ENCODE measurements at places on chromosomes 1 and 21.

- no peak for DNase-seq
Measured at GRCh38 chr1:83098131-83098530, 900.8 kb downstream of the TTLL7 start.

GRCh38 chr1:221869779-221870178, 127.9 kb upstream of the DUSP10 start:
- DNase-seq: no peak

DNA sequence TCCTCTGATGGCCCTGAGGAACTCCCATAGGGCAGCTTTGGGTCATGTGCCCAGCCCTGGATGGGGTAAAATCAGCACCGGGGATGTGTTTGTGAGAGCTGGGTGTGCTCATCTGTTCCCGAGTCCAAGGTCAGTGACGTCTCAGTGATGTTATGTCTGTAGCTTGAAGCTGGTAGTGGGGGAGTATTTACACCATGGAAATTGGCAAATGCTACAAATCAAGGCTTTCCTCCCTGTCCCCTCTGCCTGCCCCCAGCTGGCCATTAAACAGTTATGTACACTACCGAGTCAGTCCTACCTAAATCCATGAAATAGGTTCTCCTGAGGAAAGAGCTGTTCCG, 117.8 kb upstream of the SLC25A33 start:
- no peak for DNase-seq

DNA sequence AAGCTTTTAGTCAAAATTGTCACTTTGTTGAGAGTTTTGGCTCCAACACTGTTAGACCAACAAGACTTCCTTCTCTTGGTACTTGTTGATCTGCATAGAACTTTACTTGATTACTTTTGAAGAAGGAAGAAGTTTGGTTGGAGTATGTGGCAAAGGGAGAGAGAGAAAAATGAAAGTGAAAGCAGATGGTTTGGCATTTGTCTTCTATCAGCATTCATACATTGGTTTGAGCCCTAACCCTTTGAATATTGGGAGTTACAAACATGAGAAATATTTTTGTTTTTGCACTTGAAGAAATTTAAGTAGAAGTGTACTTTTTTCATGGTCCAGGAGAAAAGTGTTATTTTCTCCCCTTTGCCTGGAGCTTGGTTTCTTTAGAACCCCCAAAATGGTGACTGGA, 169.8 kb downstream of the ADGRL4 start:
- no peak for DNase-seq

DNA sequence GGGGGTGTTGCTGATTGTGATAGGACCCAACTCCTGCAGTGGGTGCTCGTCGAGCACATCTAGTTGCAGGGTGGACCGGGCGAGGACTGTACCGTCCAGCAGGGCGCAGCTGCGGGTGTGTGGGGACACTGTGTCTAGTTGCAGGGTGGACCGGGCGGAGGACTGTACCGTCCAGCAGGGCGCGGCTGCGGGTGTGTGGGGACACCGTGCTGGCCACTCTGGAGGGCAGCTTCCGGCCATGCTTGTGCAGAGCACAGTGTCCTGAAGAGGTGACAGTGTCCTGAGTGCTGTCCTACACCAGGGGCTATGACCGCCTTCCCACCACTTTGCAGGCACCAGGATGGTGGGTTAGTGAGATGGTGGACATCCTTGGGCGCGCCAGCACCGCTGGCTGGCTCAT, 4.6 kb upstream of the TRPM2 start:
- no peak for DNase-seq

DNA sequence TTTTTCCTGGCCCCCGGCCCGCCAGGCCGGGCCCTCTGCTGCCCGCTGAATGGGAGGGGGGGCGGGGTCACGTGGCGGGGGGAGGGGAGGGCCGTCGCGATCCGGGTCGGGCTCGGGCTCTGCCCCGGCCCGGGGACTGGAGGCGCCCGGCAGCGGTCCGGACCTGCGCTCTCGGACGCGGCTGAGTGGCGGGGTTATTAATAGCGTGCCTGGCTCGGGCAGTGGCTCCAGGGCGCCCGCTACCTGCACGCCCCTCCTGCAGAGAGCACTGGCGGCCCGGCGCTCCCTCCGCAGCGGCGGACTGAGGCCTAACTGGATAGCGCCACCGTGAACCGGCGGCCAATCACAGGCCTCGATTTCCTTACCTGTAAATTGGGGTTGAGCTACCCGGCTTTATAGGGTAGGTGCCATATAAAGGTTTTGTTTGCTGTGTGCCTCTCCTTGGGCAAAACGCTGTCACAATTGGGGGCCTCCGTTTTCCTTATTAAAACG, 28.1 kb downstream of the AHDC1 start:
- no peak for DNase-seq

GRCh38 chr21:46063227-46063626, 34.7 kb upstream of the COL6A2 start:
- no peak for DNase-seq

DNA sequence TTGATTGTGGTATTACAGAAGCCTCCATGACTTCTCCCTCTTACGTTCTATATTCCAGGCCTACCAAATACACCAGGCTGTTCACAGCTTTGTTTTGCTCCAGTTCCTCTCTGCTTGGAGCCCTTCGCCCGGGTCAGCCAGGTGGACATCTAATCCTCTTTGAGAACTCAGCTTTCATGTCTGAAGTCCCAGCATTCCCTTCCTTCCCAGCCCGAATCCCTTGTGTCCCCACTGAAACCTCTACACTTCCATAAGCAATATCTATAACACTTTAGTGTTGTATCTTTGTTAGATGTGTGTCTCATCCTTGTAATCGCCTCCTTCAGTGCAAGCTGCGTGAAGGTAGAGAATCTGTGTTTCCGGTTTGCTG, 1.9 kb downstream of the RNF11 start:
- DNase-seq: no peak

- no peak for DNase-seq
Measured at GRCh38 chr1:101081496-101082488, 56.2 kb upstream of the DPH5 start.

- DNase-seq: no peak
Measured at GRCh38 chr1:215497528-215497927, 69.6 kb upstream of the KCTD3 start.

DNA sequence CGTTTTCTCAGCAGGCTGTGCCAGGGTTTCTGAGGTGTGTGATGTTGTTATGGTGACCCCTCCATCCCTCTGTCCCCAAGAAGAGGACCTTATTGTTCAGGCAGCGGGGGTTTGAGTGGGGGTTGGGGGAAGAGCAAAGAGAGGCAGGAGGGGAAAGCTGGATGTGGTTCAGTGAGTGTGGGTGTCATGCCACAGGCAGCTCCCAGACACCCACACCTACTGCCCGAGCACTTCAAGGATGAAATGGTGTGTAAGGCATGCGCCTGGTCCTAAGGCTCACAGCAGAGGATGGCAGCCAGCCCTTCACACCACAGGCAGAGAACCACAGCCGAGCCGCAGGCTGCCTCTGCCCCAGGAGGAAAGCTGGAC, 49.9 kb upstream of the STUM start:
- DNase-seq: no peak

DNA sequence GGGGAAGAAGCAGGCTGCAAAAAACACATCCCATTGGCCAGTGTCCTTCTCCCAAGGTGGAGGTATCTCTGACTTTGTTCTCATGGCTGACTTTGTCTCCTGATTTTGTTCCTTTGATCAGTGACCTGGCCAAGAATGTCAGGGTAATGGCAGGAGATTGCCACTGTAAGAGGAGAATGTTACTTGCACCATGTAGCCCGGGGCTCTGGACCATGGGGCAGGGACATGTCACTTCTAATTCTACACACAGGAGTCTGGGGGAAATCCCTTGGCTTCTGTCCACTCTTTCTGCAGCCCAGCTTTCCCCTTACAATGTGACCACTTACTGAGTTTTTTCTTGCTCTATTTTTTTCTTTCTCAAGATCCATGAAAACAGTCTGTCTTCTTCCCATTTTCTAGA, 87.7 kb upstream of the LRRN2 start:
- no peak for DNase-seq

GRCh38 chr1:53618500-53619366, 120.2 kb downstream of the GLIS1 start:
- DNase-seq: no peak

DNA sequence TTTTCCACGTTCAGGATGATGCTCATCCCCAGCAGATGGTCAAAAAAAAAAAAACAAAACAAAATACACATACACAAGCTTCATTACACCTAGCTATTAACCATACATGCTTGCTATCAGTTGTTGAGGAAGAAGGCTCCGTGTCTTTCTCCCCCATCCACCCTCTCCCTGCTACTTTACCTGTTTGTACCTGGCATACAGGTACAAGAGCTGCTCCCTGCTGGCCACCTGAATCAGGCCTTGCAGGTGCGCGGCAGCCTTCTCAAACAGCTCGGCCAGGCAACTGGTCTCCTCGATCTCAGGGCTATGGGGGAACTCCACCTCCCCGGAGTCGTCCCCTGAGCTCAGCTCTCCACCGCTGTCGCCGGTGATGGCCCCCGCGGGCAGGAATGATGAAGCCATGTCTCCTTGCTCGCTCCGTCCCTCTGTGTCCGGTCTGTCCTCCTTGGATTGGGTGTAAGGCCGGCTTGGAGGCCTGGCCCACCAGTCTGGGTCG, 464 bp downstream of the ACBD6 start:
- no peak for DNase-seq

- DNase-seq: no peak
Measured at GRCh38 chr1:207179036-207179435, 75.0 kb downstream of the C4BPA start.

GRCh38 chr1:163610486-163610885, 288.7 kb downstream of the NUF2 start:
- peak; percentile 38 for DNase-seq

DNA sequence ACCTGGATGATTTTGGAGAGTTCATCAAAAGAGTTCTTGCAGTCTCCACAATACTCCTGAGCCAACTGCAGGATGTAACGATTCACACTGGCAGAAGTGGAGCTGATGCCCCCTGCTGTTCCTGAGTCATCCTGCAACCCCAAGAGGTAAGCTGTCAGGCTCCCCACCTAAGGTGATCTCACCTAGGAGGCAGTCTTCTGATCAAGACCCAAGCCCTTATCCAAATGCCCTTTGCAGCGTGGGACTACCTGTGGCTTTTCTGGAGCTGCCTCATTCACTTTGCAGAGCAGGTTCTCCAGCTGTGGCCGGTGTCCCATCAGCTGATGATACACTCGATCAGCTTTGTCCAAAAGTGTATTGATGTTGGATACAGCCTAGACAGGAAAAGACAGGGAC, 96.4 kb downstream of the UBR4 start:
- DNase-seq: peak; percentile 33

All from glutamatergic neuron (in vitro differentiated cells).